Stimulated activated CD4-positive, alpha-beta T cell treated with anti-CD3 and anti-CD28 coated beads, TNF-alpha, amount 100 ng/mL, for 4 hours (primary cell): ENCODE measurements at places on chromosomes 2 and 18.

DNA sequence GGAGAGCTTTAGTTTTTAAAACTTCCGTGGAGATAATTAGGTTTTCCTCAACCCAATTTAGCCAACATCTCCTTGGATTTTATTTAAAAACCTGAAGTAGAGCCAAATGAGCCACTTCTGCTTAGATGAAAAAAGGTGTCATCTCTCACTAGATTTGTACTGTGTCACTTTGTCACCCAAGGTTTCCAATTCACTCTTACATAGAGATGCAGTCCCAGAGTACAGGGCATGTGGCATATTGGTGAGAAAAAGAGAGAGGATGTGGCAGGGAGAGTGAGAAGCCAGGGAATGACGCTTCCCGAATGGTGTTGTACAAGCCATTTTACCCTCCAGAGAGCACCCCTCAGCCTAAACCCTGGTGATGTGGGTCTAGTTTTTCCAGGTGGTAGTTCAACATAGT, 44.4 kb upstream of the CTLA4 start:
- DNase-seq = no peak

DNA sequence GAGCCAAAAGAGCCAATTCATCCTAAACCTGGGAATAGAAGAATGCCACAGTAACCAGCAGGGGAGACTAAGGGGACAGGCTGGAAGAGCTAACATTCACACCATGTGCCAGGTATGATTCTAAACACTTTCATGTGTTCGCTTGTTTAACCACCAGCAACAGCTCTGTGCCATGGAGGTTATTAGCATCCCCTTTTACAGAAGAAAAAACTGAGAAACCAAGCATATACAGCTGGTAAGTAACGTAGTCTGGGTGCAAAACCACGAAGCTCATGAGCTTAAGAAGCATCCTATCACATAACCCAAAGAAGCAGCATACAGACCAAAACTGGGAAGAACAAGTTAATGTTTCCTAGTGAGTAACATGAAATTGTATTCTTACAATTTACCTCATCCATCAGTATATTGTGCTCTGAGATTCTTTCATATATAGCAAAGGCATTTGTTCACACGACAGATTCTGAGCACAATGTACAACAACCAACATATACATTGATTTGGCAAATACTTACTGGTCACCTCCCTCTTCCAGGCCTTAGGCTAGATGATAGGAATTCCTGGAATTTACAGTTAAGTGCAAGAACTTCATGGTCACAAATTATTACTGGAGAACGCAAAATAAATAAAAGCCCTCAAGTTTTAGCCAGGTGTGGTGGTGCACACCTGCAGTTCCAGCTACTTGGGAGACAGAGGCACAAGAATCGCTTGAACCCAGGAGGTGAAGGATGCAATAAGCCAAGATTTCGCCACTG, 36.5 kb upstream of the HNRNPA3 start:
- DNase-seq = no peak

- no peak for DNase-seq
These were observed 4.4 kb upstream of the PAX3 start for GRCh38 chr2:222303045-222303827.

DNA sequence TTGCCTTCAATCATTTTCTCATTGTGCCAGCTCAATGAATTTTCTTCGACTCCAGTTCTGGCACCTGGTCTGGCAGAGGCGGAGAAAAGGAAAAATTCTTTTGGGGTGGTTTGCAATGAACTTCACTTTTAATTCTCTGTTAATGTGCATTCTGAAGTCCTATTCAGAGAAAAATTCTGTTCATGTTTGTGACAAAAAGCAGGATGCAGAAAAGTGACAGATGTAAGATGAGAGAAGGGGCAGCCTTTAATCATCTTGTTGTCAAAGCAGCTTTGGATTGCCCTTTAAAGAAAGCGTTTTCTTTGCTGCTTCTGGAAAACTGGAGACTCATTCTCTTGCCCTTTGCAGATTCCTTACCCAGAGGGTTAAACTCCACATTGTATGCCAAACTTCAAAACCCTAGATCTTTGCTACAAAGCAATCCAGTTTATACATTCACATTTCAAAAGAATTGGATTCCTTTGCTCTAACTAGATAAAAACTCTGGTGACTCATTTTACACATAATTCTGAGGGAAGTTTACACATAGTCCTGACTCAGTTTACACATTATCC, 94.6 kb upstream of the CAVIN2 start:
- no peak for DNase-seq

- no peak for DNase-seq
These were observed 53.0 kb upstream of the ATP8B1 start for GRCh38 chr18:57856128-57856527.

- no peak for DNase-seq
These were observed 50.6 kb upstream of the PARD3B start for GRCh38 chr2:204494681-204495080.

- DNase-seq = no peak
These were observed 66.8 kb downstream of the XDH start for GRCh38 chr2:31347750-31348149.

DNA sequence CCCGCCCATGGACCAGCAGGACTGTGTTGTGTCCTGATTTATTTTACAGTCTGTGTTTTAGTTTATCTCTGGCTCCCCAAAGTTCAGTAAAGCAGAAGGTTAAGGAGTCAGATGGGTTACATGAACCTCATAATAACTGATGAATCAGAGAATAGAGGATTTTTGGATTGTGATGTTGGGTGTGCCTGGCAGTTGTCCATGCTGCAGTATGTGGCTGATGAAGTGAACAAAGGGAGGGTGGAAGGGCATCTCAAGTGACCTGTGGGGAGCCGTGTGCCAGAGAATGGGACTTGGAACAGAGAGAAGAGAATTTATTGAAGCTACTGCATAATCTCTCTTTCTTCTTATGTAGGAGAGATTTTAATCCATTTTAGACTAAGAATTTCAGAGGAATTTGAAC, 145.5 kb downstream of the MAP4K4 start:
- no peak for DNase-seq

DNA sequence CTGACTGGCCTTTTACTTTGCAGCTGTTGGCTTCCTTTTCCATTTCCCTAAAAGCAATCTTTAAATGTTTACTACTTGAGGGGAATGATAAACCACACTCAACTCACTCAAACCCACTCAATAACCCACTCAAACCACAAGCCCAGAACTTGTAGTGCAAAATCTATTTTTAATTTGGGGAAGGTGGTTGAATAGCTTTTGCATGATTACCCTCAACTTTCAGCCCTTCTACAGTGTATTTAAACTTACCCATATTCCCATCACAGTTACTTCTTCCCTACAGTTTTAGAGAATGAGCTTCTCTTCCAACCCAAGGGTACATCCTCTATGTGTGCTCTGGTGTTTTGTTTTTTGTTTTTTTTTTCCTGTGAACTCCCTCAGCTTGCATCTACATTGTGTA, 636.1 kb downstream of the TDRD15 start:
- no peak for DNase-seq

DNA sequence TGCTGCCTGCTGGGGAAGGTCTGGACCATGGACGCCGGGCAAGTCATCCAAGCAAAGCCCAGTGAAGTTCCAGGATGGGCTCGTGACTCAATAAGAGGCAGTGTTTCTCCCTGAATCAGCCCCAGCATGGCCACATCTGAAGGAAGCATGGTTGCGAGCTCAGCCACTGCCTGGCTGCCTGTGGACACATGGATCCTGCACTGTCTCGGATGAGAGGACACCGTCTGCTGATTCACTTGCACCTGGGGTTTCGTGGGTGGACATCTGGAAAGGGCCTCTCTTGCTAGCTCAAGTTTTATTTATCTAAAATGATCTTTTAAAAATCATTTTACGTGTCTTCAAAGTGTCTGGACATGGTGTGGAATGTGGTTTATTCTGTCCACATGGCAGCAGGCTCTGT, 224.8 kb upstream of the FN1 start:
- DNase-seq = no peak

DNA sequence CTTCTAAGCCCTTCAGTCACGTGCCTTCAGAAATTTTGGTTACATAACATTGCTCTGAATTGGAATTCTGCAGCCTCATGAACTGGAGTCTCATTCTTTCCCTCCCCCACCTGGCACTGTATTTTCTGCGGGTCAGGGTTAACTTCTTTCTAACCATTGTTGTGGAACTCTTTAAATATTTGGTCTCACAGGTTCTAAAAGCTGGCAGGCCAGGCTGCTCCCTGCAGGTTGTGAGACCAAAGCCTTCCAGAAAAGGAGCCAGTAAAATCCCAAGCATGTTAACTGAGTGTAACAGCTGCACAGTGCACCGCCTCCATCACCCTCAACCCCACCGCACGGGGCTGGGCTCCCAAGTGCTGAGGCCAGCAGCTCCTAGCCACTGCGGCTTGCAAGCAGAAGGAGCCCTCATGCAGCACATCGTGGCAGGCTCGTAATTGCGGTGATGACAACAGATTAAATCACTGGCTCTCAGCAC, 174.1 kb upstream of the ALPP start:
- DNase-seq = no peak

DNA sequence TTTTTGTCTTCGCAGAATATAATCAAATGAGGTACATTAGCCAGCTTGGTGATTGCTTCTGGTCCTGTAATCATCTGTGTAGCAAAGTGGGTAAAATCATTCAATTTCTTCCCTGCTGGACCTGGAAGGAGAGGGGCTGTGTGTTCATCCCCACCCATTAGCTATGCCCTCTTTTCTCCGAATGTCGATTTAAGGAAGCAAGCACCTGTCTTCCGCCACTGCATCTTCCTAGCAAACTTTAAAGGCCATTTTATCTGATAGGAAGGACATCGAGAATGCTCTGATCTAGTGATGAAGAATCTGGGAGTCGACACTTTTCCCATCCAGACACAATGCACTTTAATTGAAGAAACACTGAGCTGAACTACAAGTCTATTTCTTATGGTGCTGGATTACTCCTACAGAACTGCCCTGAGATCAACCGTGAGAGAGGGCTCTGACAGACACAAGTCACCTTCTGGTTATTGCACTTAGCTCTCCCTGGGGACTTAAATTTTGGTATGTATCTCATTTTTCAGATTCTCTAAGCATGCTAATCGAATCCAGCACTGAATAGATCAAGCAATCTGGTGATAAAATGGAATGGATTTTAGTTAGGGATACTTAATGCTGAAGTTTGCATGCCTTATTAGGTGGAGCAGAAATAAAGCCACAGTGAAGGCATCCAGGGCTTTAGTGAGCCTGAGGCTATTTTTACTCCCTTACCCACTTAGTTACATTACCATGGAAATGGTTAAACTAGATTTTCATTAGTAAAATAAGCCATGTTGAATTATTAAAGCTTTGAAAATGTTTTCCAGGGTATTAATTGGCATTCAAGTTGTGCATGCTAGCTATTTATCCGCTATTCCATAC, 1.3 kb downstream of the NYAP2 start:
- DNase-seq = no peak

DNA sequence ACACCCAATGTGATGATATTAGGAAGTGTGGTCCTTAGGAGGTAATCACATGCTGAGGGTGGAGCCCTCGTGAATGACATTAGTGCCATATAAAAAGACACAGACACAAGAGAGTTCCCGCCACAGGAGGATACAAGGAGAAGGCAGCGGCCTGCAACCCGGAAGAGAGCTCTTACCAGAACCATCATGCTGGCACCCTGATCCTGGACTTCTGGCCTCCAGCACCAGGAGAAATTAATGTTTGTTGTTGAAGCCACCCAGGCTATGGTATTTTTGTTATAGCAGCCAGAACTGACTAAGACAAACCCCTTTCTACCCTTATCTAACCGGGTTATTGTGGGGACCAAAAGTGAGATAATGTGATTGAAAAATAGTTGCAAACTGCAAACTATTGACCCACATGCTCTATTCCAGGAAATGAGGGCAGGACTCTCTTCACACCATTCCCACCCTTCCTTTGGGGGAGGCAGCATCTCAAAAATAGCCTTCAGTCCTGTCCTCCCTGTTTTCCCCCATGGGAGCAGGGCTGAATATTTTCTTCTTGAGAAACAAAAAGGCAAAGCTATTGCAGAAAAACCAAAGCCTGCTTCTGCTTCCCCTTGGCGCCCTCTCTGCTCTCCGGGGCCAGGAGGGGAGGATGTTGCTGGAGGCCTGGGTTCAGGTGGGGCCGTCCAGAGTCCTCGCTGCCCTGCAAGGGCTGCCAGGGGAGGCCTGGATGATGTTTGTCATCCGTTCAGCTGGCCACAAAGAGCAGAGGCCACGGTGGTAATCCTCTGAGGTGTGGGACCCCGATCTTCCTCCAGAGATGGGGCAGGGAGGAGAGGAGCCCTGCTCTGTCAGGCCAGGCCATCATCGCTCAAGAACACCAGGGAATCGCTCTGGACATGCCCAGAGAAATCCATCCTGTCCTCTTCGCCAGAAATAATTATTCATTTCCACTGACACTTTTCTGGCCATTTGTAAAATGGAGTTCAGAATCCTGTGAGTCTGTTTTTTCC, 73.8 kb upstream of the HAAO start:
- DNase-seq = no peak

DNA sequence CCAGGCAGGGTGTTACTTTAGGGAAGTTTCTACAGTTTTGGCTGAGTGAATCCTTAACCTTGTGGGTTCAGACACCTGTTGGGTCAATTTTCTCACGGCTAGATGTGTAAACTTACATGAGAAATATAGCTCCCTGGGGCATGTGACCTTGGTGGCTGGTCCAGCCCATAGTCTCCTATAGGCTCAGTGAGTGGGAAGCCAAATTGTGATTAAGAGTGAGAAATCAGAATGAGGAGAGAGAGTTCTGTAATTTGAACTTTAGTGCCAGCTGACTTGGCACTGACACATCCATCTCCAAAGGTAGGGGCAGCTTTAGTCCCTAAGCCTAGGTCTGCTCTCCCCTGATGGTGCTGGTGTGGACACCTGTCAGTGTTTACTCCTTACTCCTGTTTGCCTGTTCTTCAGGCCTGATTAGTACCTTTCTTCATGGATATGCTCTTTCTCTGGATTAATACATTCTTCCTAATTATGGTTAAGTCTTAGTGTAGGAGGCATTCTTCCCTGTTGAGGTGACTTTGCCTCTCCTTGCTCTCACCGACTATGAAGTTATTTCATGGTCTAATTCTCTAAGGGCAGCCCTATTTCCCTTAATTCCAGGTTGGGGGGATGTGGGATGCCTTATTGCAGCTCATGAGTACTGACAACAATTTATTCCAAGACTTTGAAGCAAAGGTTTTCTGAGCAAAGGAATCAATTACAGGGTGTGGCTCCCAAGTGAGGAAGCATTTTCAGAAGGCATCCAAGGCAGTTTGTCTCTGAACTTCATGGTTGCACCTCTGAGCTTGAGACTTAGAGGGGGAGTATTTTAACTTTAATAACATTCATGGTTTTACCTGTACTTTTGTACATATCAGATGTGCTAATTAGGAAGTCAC, 177.3 kb downstream of the DYSF start:
- DNase-seq = no peak

GRCh38 chr2:20766798-20767644, 55.9 kb downstream of the LDAH start:
- no peak for DNase-seq

DNA sequence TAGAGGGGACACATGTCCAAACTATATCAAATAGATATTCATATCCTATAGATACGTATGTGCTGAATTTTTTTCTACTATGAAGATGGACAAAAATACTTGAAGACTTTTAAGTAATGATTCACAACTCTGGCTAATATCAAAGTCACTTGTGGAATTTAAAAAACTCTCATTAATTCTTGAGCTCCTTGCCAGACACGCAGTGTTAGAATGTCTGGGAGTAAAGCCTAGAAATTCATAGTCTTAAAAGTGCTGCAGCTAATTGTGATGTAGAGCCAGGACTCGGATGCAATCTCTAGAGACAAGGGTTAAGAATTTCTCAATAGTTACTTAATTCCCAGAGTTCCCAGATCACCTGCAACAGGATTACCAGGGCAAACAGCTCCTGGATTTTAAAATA, 107.4 kb downstream of the ARL6IP6 start:
- no peak for DNase-seq
